SK-MEL-5 (cell line): ENCODE measurements at places on chromosomes 2 and 18. TPM values are rescaled to one million over a fixed set of nuclear protein-coding genes. Genes with fewer than 3 reads are reported as not detected.

GRCh38 chr2:21289989-21290388 lies 166.2 kb downstream of the TDRD15 start:
- no peak for DNase-seq

GRCh38 chr2:225112362-225113126 lies 70.3 kb upstream of the DOCK10 start:
- DNase-seq = no peak

DNA sequence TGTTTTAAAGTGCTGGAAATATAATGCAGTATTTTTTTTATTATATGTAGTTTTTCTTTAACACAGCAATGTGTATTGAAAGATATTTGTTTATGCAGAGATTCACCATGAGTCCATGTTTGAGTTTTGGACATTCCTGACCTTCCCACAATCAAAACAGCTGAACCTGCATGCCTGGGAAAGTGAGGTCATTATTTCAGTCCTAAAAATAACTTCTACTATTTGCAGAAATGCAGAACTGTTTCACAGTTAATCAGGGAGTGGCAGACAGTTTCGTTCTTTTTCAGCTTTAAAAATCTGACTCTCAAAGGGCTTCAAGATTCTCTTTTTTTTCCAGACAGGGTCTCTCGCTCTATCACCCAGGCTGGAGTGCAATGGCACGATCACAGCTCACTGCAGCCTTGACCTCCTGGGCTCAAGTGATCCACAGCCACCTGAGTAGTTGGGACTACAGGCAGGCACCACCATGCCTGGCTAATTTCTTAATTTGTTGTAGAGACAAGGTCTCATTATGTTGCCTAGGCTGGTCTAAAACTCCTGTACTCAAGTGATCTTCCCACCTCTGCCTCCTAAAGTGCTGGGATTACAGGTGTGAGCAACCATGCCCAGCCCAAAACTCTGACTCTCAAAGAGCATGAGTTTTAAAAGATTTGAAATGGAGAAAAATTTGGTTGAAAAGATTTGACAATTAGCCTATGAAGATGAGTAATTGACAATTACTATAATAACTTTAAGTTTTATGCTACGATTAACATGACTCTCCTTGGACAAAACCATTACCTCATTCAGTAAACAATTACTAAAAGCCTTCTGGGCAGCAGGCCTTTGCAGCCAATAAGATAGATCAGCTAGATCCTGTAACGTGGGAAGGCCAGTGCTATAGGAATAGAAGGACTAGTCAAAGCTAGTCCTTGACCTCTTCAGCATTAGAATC lies 5.0 kb upstream of the MYL12B start:
- no peak for DNase-seq

DNA sequence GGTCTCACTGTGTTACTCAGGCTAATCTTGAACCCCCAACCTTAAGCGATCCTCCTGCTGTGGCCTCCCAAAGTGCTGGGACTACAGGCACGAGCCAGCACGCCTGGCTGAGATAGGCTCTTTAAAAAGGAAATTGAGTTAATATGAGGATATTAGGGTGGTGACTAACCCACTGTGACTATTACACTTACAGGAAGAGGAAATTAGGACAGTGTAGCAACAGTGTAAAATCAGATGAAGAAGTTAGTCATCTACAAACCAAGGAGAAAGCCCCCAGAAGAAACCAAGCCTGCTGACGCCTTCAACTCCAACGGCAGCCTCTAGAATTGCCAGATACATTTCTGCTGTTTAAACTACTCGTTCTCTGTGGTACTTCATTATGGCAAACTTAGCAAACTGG lies 711.9 kb downstream of the SUCLG1 start:
- no peak for DNase-seq

- no peak for DNase-seq
Measured at GRCh38 chr2:203366639-203367466, 38.7 kb downstream of the ABI2 start.

DNA sequence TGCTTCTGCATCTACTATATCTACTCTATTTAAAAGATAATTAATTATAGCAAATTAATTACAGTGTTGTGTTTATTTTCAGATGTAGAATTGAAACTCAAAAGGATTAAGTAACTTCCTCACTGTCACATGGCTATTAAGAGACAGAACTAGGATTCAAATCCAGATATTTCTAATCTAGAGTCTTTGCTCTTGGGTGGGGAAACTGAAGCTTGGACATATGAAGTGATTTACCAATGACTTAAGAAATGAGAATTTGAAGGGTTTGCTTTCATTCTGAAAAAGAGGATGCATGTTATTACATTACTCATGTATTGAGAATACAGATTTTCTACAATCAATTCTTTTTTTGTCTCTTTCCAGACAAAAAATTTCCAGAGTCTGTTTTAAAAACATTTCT lies 191.5 kb upstream of the SMAD7 start:
- DNase-seq = no peak

SPEG gene
- 1.9 and 2.3 TPM in 2 replicates for total RNA-seq

DNA sequence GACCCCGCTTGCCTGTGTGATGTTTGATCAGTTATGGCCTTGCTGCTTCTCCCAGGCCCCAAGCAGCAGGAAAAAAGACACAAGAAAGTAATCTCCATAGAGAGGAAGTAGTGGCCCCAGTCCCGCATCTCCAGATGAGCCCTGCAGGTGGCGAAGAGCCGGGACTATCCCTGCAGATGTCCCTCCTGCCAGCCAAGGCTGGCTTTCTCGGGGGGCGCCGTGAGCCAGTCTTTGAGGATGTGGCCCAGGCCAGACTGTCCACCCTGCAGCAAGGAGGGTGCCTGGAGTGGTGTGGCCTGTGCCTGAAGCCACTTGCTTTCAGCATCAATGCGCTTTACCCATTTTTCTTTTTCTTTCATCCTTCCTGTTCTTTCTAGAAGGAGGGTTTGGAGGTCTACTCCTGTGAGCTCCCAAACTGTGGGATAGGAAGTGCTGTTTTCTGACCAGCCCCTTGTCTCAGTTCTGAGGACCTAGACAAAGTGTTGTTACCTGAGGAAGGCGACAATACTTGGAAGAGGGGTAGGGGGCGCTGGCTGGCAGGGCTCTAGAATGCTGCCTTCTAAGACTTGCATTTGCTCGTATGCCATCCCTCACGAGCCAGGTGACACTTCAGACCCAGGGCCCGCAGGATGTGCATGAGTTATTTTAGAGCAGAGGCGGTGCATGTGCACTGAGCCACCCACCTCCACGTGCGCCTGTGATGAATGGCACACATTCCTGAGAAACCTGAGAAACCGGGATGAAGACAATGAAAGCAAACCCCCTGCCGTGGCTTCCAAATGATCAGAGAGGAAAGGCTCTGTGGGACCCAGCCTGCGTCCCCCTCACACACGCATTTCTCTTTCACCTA lies 255.8 kb downstream of the FBXO15 start:
- DNase-seq = no peak

DNA sequence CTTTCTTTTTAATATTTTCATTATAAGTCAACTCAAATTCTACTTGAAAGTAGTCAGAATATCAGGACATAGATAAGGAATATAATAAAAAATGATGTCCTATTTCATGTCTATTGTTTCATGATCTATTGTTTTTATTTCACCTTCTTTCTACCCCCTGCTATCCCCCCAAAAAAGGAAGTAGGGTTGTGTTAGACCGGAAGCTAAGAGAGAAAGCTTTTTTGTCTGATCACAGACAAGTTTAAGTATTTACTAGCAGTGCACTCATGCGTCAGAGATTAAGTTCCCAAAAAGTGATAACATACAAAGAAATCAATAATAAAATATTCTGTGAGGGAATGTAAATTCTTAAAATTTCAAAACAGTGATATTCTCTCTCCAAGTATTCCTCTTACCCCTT lies 447.1 kb upstream of the CNTNAP5 start:
- DNase-seq = no peak

HES6 gene
- 157 and 191 TPM in 2 replicates for total RNA-seq

DNA sequence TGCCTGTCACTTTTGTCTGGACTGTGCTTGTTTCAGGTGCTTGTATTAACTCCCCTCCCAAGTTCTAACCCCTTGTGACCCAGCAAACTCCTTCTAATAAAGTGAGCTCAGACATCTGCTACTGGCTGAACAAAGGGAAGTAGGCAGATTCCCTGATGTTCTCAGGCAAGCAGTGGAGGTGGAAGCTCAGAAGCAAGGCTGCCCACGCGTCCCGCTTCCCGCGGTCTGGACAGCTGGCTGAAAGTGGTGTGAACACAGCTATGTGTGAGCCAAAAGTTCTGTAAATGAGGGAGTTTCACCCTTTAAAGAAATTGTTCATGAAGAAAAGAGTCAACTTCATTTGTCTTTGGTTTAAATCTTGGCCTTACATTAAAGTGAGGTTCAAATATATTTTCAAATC lies 40.0 kb downstream of the NAPG start:
- no peak for DNase-seq

DNA sequence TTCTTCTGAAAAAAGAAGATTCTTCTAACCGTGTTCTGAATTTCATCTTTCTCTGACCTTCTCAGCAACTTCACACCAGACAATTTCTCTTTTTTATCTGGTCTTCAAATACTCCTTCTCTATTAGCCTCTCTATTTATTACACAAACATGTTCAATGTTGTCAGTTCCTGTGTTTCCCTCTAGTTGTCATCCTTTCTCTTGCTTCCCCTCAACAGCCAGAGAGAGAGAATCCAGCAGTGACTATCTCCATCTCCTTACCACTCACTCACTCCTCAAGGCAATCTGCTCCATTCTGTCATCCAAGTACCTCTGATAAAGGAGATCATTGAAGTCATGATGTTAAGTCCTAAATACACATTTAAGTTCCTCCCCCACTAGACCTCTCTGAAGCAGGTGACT lies 491.9 kb upstream of the CHAC2 start:
- peak; percentile 7 for DNase-seq

DNA sequence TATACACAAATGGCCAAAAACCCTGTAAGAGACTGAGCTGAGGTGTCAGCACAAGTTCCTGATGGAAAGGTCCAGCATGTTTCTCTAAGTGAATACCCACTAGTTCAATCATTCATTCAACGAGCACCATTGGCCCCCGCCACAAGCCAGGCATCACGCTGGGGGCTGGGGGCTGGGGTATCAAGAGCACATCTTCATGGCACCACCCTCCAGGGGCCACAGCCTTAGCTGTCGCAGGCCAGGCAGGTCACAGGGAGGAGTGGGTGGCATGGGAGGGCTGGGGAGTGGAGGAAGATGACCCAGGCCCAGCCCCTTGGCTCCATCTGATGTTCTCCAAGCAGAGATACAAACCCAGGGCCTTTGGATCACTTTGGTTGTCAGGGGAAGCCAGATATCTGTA lies 97.9 kb downstream of the ACKR3 start:
- DNase-seq = no peak

DNA sequence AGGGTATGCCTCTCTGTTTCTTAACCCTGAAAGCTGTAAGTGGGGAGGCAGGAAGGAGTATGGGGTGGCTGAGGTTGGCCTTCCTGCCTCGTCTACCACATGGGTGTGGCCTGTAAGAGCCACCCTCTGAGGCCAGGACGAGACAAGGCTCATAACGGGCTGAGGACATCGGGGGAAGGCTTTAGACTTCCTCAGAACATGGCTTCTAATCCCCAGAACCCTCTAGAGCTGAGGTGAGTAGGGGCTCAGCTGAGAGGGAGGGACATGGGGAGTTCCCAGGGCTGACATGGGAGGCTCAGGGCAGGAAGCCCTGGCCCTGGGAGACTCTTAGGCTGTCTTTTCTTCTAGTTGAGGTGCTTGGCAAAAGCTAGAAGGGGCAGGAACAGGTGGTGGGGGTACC lies 36.7 kb downstream of the EMX1 start:
- no peak for DNase-seq

STAT4 gene
- total RNA-seq = not detected in 2 replicates

DNA sequence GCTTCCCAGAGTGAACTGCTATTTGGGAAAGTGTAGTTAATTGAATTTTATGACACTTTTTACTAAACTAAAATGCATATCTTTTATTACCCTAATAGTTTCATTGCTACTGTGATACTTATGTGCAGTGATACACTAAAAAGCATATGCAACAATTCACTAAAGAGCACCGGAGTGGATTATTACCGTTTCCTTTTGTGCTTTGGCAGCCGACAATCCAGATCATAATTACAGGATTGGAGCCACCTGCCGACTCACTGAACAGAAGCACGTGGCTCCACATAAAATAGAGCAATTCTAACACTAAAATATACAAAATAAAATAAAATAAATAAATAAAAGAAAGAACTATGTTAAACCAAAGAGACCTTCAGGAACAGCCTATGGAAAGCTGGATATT lies 583.4 kb downstream of the NRXN1 start:
- no peak for DNase-seq

ARHGAP28 gene
- total RNA-seq = 1.1 and 1.8 TPM in 2 replicates

PLB1 gene
- 7.0 and 7.4 TPM in 2 replicates for total RNA-seq

DNA sequence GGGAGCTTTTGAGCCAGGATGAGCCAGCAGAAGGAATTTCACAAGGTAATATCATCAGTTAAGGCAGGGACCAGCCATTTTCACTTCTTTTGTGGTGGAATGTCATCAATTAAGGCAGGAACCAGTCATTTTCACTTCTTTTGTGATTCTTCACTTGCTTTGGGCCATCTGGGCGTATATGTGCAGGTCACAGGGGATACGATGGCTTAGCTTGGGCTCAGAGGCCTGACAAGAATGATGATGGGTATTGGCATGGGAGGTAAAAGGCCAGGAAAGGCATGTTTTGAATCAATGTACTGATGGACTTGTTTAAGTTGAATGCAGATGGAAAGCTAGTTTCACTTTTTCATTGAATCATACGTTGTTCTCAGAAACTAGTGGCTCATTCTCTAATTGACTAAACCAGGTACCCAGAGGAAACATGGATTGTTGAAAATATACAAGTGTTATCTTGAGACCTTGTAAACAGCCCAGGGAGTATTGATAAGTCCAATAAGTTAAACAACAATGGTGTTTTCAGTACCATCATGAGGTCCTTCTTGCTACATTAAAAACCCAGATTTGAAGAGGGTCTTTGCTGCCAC lies 1672.5 kb upstream of the DDX18 start:
- no peak for DNase-seq

ITGAV gene
- 63.4 and 78.0 TPM in 2 replicates for total RNA-seq

DNA sequence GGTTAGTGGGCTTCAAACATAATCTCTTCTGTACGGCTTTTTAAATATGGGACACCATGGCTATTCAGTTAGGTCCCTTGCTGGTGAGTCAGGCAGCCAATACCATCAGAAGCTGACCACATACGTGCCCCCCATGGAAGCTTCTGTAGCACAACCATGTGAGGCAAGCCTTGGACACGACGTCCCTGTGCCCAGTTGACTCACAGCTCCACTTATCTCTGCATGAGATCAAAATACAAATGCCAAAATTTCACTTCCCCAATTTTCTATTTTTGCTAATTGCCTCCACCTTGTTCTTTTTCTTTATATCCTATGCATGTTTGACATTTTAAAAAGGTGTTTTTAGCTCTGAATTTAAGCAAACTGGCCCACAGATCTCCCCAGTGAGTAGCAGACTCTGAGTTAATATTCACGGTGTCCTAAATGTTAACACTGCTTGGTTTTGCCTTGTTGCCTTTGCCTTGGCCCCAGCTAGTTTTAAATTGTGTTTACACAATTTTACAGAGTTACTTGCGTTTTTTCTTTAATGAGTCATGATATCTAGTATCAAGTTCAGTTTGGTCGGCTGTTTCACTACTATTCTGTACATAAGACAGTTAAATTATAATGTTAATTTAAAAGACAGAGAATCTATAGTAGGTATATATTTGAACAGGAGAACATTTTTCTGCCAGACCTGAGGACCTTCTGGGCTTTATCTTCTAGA lies 77.5 kb downstream of the CDCA7 start:
- DNase-seq = no peak
